Vein endothelial cell (primary cell): ENCODE measurements at places on chromosomes 1 and 21. TPM values are rescaled to one million over a fixed set of nuclear protein-coding genes. Genes with fewer than 3 reads are reported as not detected.

The KCNJ10 gene
- total RNA-seq: not detected in 2 replicates

The SH3BP5L gene
- total RNA-seq: 24.8 TPM in 2 replicates

The RGS1 gene
- total RNA-seq: not detected in 2 replicates

The CFAP45 gene
- total RNA-seq: 0.65 and 1.5 TPM in 2 replicates

The FCAMR gene
- not detected in 2 replicates for total RNA-seq

The LRIG2 gene
- total RNA-seq: 21.9 and 25.4 TPM in 2 replicates

The HRNR gene
- not detected in 2 replicates for total RNA-seq

The TRIM58 gene
- total RNA-seq: 0.19 and 0.33 TPM in 2 replicates

The C8A gene
- not detected in 2 replicates for total RNA-seq

The AADACL4 gene
- not detected in 2 replicates for total RNA-seq

The DMBX1 gene
- total RNA-seq: not detected in 2 replicates

The CD160 gene
- not detected in 2 replicates for total RNA-seq

The BSND gene
- total RNA-seq: not detected in 2 replicates

The ERICH3 gene
- total RNA-seq: not detected in 2 replicates

The MNDA gene
- total RNA-seq: not detected in 2 replicates

The TMEM61 gene
- total RNA-seq: not detected in 2 replicates

The VASH2 gene
- under 0.01 and 0.10 TPM in 2 replicates for total RNA-seq

The MTARC1 gene
- total RNA-seq: 0.98 and 1.1 TPM in 2 replicates

The TIMM17A gene
- 49.6 and 66.3 TPM in 2 replicates for total RNA-seq

The TIE1 gene
- 636 and 1,011 TPM in 2 replicates for total RNA-seq

The IFNAR1 gene
- total RNA-seq: 16.0 and 23.2 TPM in 2 replicates

The DOP1B gene
- total RNA-seq: 11.8 and 12.1 TPM in 2 replicates

The CD1E gene
- not detected in 2 replicates for total RNA-seq
